ENCODE measurements at places on chromosomes 12 and 14. TPM values are rescaled to one million over a fixed set of nuclear protein-coding genes. Genes with fewer than 3 reads are reported as not detected.

USP44 gene
- total RNA-seq: 1.3 TPM

SYNE3 gene
- 1.5 TPM for total RNA-seq

LPAR5 gene
- total RNA-seq: 14.2 TPM

RTL1 gene
- total RNA-seq: not detected

AVPR1A gene
- total RNA-seq: not detected

ADSS1 gene
- total RNA-seq: 5.8 TPM

KRT80 gene
- total RNA-seq: 84.1 TPM

ETV6 gene
- total RNA-seq: 52.1 TPM

PPM1H gene
- 13.5 TPM for total RNA-seq

POLE2 gene
- total RNA-seq: 11.5 TPM

TGM1 gene
- total RNA-seq: 7.5 TPM

STYK1 gene
- total RNA-seq: 7.8 TPM

FAIM2 gene
- not detected for total RNA-seq

CHMP4A gene
- total RNA-seq: 37.6 TPM

TMPRSS12 gene
- total RNA-seq: not detected

ASPG gene
- total RNA-seq: 0.33 TPM

B4GALNT1 gene
- 17.9 TPM for total RNA-seq

MYL2 gene
- not detected for total RNA-seq

FGD4 gene
- total RNA-seq: 28.3 TPM
